ENCODE measurements at places on chromosomes 11 and 22.
A peak's percentile ranks its signal among the peaks of the same experiment; 100 is the strongest.

DNA sequence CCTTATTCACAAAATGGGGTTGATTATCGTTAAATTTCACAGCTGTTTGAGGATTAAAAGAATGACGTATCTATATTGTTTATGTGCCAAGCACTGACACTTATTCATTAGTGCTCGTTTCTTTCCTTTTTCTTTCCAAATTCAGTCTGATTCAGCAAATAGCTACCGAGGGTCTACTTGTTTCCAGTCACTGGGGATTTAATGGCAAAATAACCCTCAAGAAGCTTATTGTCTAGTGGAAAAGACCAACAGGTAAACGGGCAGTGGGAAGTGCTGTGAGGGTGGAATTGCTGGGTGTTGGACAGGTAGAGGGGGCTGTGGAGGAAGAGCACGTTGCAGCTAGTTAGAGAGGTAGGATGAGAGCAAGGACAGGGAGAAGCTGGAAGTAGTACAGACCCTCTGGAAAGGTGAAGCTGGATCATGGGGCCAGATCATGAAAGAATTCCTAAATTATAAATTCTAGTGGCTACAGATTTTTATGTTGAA, 48.3 kb upstream of the BIRC3 start:
- DNase-seq: no peak

GRCh38 chr11:117713538-117713991, 83.5 kb downstream of the DSCAML1 start:
- no peak for DNase-seq

- DNase-seq: no peak
Observed at GRCh38 chr11:44112091-44112821, 16.8 kb downstream of the EXT2 start.

- no peak for DNase-seq
Observed at GRCh38 chr11:17722000-17722643, 2.8 kb downstream of the MYOD1 start.

GRCh38 chr11:33615751-33616150, 84.9 kb downstream of the C11orf91 start:
- no peak for DNase-seq

DNA sequence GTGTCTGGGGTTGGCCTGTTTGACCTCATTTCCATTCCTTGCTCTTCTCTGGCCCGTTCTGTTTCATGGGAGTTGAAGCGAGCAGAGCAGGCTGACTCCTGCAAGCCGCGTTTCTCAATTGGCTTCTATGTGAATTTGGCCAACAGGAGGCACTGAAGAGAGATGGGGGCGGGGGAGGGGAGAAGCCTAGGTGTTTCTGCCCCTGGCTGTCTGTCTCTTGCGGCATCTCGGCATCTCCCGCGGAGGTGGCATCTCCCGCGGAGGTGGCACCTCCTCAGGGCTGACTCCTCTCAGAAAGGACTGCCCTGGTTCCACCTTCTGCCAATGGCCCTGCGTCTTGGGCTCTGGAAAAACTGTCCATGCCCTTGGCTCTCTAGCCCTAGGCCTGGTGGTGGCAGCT, 125.6 kb upstream of the CSNK2A3 start:
- DNase-seq: no peak

- no peak for DNase-seq
Observed at GRCh38 chr22:24584871-24585411, 7.9 kb downstream of the LRRC75B start.

DNA sequence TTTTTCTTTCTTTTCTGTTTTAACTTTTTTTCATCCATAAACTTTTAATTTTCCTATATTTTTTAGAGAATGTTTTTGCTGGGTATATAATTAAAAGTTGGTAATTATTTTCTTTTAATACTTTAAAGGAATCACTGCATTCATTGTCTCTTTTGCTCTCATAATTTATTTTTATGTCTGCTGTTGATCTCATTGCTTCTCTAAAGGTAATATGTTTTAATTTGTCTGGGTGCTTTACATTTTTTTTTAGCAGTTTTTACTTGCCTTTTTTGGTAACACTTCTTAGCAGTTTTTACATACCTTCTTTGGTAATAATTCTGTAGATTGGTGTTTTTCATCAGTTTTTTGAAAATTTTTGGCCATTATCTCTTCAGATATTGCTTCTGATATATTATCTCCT, 89.4 kb upstream of the BMAL1 start:
- DNase-seq: no peak

- DNase-seq: no peak
Observed at GRCh38 chr22:39839917-39840510, 53.5 kb downstream of the ENTHD1 start.

- DNase-seq: no peak
Observed at GRCh38 chr11:83249445-83249844, 36.7 kb downstream of the CCDC90B start.

DNA sequence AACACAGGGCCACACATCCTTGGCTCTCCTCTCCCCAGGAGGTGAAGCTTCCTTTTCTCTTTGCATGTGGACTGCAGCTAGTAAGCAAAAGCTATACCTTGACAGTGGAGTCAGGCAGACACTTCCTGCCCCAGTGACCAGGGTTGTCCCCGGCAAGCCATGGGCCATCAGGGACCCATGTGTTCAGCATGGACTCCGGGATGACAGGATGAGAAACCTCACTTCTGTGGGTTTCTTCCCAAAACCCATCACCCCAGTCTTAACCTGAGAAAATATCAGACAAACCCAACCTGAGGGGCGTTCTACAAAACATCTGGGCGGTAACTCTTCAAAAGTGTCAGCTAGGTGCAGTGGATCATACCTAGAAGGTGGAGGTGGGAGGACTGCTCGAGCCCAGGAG, 40.2 kb downstream of the GNB1L start:
- no peak for DNase-seq

DNA sequence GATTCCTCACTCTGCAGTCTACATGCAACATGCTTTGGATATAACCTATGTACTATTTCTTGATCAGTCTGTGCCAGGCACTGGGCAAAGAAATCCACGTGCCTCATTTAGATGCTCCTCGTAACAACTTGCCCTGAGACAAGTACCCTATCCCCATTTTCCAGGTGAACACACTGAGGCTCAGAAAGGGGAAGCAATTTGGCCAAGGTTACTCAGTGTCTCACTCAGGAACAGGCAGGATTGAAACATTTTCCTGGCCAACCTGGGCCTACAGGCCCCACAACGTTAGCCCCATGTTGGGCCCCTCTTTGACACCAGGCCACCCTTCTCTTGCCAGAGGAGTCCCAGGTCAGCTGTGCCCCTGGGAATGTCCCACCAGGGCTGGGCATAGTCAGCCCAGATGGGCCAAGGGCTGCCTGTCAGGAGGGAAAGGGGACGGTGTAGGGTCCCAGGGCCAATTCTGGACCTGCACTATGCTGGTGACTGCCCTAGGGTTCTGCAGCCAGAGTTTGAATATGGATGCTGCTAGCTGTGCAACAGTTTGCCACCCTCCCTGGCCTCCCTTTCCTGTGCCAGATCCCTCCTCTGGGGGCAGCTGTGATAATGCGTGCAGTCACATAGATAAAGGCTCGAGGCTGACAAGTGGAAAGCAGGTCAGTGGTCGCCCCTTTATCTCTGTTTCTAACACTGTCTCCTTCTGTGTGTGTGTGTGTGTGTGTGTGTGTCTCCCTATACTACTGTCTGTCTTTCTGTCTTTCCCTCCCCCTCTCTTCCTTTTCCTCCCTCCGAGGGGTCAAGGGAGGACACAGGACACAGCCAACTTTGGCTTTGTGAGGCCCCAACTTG, 10.4 kb upstream of the EMID1 start:
- DNase-seq: no peak

GRCh38 chr22:47813661-47814060, 1051.2 kb downstream of the TBC1D22A start:
- DNase-seq: no peak

- no peak for DNase-seq
Observed at GRCh38 chr22:47767403-47767802, 1005.0 kb downstream of the TBC1D22A start.

DNA sequence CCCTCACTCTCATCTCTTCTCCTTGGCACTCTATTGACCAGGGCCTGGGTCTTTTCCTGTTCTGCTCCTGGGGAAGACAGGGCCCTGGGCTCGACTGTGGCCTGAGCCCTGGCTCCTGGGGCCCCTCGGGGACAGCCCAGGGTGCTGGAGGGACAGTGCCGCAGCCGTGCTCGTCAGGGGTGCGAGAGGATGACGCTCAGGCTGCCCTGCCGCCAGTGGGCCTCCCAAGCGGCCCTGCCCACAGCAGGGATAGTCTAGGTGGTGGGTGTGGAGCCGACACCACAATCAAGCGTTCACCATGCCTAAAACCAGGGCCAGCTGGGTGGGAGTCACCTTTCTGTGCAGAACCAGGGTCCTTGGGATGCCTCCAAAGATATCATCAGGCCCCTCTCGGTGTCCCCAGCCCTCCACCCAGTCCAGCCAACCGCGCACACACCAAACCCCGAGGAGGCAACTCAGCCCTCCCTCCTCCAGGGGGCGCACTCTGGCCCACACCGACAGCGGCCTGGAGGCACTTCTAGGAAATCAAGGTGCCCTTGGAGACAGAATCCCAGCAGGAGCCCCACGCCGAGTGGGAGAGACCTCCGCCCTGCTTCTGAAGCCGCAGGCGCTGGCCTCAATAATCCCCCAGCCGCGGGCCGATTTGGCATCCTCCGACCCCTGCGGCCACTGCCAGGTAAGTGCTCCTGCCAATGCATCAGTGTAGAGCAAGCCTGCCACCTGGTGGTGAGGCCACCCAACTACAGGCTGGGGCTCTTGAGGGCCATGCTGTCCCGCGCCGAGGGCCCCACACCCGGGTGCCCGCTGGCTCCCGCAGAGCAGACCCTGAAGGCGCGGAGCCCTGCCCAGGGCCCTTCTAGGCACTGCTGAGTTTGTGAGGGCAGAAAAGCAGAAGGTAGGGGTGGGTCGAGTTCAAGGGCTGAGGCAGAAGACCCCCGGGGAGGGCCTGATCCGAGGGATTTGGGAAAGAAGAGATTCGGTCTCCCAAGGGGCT, 496.4 kb downstream of the BUD13 start:
- DNase-seq: peak; percentile 46

DNA sequence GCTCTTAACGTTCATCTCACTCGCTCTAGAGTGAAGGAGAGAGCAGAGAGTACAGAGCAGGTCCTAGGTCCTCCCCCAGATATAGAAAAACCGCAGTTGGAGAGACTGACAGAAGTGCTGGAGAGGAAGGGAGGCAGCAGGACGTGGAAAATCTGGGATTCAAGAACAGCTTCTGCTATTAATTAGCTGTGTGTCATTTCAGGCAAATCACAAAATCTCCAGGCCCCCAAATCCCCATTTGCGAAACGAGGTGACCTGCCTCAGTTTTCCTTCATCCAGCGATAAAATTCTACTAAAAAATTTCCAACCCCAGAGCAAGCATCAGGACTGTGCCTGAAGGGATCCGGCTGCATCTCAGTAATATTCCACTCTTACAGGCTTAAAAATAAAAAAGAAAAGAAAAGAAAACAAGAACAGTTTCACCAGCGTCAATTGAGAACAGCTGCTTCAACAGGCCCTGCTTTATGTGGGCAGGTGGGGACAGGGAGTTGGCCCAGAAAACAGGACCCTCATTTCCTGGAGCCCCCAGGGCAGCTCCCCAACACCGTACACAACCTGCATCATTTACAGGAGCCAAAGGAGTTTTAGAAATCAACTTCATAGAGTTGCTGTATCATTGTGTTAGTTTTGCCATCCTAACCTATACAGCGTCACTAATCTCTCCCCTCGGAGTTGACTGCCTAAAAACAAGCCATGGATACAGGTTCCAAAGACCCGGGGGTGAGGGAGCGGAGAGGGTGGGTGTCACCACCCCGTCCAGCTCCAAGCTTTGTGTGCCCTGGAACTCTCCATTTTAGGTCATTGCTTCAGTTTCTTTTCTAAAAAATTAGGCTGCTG, 2.3 kb upstream of the MALAT1 start:
- DNase-seq: no peak

GRCh38 chr22:37244114-37244921, at the start of gene RAC2:
TSS of gene RAC2 (minus strand) at chr22:37244269. CDS start at chr22:37244148, 121 bp downstream.
- DNase-seq: peak; percentile 78

DNA sequence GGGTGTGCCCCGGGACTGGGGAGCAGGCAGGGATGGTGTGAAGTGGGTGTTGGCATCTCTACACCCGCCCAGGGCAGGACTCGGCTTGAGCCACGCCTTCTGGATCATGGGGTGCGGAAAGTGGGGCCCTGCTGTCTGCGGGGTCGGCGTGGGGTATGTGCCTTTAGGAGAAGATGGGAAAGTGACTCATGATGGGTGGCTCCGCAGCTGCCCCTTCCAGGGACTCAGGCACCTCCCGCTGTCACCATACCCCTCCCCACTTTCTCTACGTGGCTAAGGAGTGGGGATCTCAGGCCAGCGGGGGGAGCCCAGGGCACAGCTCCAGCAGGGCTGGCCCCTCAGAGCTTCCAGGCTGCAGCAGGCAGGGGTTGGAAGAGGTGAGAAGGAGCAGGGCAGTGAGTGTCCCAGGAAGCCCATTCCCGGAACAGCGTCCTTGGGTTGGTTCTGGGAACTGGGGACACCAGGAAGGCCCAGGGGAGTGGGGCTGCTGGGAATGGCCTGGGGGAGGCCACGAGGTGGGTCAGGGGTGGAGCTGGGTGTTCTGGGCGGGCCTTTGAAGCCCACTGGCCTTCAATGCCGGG, 102.9 kb upstream of the FGF3 start:
- no peak for DNase-seq

GRCh38 chr22:43153899-43154298, 2.5 kb downstream of the TSPO start:
- DNase-seq: no peak

DNA sequence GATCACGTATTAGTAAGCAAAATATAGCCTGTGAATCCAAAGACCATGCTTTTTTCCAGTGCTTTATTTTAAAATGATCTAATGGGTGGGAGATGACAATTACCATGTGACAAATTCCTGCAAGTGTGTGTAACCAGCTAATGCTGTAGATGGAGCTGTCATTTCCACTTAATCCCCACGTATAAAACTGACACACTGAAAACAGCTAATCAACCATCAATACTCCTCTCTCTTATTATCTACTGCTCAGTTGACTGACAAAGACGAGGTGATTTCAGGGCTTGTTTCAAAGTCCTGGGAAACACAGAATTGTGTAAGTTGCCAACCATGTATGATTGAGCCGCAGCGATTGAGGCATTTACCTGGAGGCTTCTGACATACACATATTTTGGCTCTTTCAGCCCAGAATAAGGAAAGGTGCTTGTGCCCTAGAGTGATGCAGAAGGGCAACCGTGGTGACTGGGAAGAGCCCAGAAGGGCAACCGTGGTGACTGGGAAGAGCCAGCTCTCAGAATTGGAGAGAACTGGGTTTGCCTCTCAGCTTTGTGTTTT, 9.7 kb downstream of the SLN start:
- no peak for DNase-seq

- DNase-seq: peak; percentile 51
Observed at GRCh38 chr11:128848815-128849455, 18.2 kb downstream of the KCNJ1 start.

- no peak for DNase-seq
Observed at GRCh38 chr22:45878051-45878781, 98.7 kb downstream of the WNT7B start.

- no peak for DNase-seq
Observed at GRCh38 chr22:43338766-43339345, 4.3 kb downstream of the SCUBE1 start.

GRCh38 chr22:49046546-49047361, 780.9 kb downstream of the BRD1 start:
- no peak for DNase-seq

- no peak for DNase-seq
Observed at GRCh38 chr11:64803846-64804345, 882 bp upstream of the MAP4K2 start.

GRCh38 chr11:69919659-69920344, 100.6 kb upstream of the FGF3 start:
- DNase-seq: no peak
